ENCODE measurements at places on chromosomes 1 and 21.

DNA sequence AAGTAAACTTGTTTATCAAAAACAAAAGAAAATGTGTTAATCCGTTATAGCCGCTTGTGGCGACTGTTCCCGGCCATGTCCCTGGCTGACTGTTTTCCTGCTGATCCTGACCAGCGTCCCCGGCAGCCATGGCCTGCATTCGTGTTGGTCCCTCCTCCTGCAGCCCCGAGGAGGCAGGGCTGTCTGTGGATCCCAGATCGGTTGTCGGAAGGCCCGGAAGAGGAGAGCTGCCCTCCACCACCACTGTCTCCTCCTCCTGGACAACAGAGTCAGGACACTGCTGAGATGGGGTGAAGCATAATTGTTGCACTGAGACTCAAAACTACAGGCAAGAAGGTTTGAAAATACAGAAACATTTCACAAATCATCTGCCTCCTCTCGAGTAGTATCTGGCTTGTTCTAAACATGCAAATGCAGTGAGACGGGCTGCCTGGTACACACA, 3.6 kb upstream of the MXRA8 start:
- DNase-seq: no peak

DNA sequence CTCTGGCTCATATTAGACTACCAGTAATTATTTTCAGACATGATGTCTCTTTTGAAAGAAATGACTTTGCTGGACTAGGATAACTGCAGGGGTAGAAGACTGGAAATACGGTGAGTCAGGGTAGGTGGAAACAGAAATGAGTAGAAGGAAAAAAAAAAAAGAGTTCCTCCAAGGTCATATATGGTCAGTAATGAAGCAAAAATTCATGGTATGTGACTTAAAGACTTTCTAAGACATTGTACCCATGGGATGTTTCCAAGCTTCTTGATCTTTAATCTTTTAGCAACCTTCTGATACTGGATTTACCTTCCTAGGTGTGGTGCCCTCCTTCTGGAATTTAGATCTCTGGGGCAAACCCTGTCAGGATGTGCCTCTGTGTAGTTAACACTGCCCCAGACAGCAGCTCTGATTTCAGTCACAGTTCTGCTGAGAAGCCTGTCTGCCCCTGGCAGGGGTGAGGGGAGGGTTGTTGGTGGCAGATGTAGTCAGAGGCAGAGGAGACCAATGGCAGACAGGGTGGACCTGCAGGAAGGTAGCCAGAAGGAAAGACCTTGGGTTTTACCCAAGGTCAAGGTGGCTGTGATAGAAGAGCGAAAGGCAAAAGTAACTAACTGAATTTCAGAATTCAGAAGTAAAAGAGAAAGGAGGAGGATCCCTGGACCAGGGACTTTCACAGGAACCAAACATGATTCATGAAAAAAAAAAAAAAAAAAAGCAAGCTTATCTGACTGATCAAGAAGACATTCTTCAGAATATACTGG, 44.1 kb upstream of the BCL10 start:
- no peak for DNase-seq

DNA sequence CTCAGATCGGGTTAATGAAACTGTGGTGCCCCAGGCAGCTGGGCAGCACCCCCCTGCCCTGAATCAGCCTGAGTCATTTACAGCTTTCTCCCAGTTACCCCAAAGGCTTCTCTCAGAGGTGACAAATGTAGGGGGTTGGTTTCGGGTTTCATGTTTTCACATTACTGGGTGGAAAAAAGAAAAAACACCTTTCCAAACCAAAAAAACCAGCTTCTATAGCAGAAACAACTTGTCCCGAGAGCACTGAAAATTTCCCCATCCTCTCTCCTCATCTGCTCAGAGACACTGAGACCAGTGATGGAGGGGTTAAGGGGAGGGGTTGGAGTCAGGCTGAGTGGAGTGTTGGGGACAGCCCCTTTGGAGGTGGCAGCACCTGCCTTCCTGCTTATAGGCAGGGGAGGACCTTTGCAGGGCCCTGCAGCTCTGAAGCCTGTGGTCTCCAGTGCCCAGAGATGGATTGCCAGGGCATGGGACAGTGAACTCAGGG, 15.6 kb downstream of the UTP11 start:
- DNase-seq: peak; percentile 88

- no peak for DNase-seq
Measured at GRCh38 chr21:44729336-44730027, 18.1 kb upstream of the TSPEAR start.

- DNase-seq: no peak
Measured at GRCh38 chr1:99735852-99736251, 30.6 kb downstream of the FRRS1 start.

- no peak for DNase-seq
Measured at GRCh38 chr1:199522936-199523335, 504.6 kb upstream of the NR5A2 start.

DNA sequence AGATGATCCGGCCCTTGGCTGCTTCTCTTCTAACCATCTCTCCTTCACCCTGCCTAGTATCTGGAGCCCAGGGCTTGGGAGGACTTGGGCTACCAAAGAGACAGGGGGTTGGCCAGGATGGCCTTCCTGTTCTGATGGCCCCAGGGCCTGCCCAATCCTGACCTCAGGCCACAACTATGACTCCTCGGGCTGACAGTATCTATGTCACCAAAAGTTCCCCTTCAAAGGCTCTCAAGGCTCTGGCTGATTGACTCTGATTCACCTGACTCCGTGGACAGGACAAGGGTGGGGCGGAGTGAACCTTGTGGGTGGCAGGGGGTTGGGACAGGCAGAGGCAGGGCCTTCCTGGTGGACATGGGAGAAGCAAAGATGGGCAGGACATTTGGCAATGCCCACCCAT, 12.7 kb downstream of the MEF2D start:
- DNase-seq: peak; percentile 37

All from stimulated activated CD4-positive, alpha-beta T cell treated with anti-CD3 and anti-CD28 coated beads, Interleukin-4, amount 100 ng/mL, for 24 hours (primary cell).